ENCODE measurements at places on chromosomes 7 and 10.

DNA sequence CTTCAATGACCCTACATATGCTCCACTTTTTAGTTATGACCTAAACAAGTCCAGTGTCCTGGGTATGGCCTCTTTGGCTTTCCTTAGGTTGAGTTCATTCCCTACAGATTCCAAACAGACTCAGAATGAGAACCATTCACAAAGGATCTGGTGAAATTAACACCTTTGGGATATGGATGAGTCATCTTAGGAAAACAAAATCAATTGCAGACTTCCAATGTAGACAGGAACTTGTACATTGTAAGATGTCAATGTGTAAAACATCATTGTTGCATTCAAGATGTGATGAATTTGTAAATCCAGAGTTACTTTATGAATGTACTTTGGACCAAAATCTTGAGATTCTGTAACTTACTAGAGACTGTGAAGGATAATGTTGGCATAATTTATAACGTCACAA is 43.4 kb upstream of the HECTD2 start:
- DNase-seq: no peak

DNA sequence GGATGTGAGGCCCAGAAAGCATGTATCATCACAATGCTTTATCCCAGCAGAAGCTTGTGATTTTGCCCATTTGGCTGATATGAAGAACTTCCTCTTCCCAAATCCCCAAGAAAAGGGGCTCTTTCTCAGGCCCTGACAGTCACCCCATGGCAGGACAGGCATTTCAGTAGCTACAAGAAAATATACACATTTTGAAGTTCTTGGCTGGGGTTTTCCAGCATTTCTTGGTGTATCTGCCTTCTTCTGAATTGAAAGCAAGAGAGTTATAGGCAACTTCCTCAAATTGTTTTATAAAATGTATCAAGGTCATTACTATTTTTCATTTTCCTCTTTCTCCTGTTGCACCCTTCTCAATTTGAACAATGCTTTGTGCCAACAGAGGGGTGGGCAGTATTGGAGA is 63.3 kb upstream of the PDLIM1 start:
- DNase-seq: no peak

GRCh38 chr7:148856578-148856881 is 27.6 kb downstream of the EZH2 start:
- no peak for DNase-seq

GRCh38 chr7:143846692-143847091 is 55.3 kb downstream of the TCAF1 start:
- no peak for DNase-seq

DNA sequence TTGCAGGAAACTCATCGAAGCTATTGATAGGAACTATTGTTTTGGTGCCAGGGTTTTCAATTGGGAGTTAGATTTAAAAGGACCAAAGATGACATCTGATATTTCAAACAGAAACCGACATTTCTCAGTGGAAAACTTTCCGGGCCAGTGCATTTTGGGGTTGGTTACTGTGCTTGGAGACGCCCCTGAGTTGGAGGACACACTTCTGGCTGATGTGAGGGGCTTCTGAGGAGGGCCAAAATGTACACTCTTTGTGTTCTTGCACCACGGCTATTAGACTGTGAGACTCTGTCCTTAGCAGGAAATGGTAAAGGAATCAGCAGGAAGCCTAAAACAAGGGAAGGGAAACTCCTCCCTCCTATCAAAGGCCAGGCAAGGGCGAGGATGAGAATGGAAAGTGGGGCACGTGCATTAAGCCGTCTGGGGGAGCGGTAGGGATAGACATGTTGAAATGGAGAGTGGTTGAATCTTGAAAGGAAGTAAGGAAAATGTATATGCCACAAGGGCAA is 1.8 kb upstream of the SRGN start:
- no peak for DNase-seq

DNA sequence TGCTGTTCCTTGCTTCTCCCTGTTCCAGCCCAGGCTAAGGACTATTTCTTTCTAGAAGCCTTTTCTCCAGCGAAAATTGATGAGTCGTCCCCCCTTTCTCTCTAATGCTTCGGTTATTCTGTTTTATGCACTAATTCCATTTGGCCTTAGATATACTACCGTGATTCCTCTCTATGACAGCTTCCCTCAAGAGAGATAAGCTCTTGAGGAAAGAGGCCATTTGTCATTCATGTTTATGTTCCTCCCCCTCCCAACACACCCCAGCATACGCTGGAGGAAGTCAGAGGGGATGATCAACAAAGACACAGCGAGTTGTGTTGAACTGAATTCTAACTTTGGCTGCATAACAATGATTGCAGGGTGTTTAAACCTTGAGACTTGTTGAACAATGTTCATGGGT is 198.8 kb downstream of the BMPER start:
- DNase-seq: no peak

GRCh38 chr10:61376908-61377368 is 76.2 kb downstream of the TMEM26 start:
- DNase-seq: no peak

GRCh38 chr7:2979201-2979631 is 64.5 kb downstream of the CARD11 start:
- no peak for DNase-seq

DNA sequence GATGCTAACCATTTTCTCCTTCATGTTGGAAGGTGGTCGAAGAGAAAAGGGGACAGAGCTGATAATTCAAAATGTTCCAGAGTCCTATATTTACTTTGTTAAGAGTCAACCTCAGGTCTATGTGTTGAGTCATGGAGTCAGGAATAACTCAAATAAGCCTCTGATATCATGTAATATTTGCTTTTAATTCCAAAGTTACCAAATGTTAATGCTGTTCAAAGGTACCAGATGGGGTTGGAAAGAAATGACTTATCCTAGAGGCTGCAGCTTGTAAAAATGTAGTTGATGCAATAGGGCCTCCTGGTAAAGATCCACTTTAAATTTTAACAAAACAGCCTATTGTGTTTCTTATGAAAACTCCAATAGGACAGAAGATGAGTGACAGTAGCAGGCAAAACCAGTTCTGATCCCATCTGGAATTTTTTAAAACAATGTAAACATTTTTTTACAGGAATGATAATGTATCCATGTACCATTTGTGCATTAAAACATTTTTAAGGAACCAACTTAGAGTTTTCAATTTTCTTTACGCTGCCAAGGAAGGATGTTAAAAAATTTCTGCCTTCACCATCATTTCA is 218.2 kb downstream of the ANK3 start:
- no peak for DNase-seq

GRCh38 chr7:70134029-70134770 is 535.9 kb downstream of the AUTS2 start:
- DNase-seq: no peak

DNA sequence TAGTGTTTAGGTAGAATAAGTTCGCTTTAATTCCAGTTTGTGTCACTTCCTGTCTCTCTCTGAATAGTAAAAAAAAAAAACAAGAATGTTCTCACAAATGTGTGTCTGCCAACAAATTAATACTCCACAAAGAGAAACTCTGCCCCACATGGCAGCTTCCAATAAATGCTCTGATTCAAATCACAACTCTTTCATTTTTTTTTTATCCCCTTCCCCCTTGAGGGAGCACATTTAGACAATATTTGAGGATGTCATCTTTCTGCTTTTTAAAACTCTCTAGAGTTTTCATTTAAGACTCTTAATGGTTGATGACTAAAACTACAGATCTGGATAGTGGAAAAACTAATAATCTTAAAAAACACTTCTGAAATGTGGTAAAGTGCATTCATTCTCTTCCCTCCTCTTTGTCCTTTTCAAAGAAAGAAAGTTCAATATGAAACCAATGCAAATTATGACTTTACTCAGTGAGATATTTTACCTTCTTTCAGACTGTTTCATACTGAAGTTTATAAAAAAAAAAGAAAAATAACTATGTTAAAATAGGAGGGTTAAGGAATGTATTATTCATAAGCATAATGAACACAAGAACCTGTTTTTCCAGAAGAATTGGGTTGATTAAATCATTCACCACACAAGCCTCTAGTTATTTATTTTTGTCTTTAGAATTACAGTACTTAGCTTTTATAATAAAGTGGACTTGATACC is 42.3 kb downstream of the ARID5B start:
- DNase-seq: no peak

Measured in KG1 (cell line).